ENCODE measurements at places on chromosomes 12 and 14. TPM values are rescaled to one million over a fixed set of nuclear protein-coding genes. Genes with fewer than 3 reads are reported as not detected.

GRCh38 chr12:63841571-63841970 lies 2.9 kb upstream of the SRGAP1 start:
- DNase-seq: no peak

Gene IRAK3
- total RNA-seq: 1.7 TPM

- no peak for DNase-seq
These were observed 4.9 kb downstream of the PPP1R3E start for GRCh38 chr14:23297611-23298277.

Gene ATP5F1B
- 344 TPM for total RNA-seq

DNA sequence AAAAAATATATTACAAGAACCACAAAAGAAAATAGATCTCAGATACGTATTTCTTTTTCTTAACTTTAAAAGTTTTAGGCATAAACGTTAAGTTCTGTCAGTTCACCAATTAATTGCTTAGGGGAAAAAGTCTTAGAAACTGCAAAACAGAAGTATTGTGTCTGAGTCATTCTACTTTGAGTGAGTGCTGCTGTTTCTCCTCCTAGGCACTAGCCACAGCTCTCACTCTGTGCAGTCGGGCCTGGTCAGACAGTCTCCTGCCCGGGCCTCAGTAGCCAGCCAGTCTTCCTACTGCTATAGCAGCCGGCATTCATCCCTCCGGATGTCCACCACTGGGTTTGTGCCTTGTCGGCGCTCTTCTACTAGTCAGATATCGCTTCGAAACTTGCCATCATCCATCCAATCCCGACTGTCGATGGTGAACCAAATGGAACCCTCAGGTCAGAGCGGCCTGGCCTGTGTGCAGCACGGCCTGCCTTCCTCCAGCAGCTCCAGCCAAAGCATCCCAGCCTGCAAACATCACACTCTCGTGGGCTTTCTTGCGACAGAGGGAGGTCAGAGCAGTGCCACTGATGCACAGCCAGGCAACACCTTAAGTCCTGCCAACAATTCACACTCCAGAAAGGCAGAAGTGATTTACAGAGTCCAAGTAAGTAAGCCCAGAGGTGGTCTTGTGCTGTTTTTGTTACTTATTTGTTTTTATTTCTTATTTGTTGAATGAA lies 201.3 kb downstream of the PCNX1 start:
- DNase-seq: no peak
